NCI-H1417 treated with DMSO at 0.1 percent for 48 hours (cell line): ENCODE measurements at places on chromosomes 1 and 21.

GRCh38 chr1:165666152-165666825 lies 32.1 kb downstream of the ALDH9A1 start:
- no peak for DNase-seq

- DNase-seq = no peak
These were observed 2.3 kb downstream of the ADGRB2 start for GRCh38 chr1:31761883-31762282.

DNA sequence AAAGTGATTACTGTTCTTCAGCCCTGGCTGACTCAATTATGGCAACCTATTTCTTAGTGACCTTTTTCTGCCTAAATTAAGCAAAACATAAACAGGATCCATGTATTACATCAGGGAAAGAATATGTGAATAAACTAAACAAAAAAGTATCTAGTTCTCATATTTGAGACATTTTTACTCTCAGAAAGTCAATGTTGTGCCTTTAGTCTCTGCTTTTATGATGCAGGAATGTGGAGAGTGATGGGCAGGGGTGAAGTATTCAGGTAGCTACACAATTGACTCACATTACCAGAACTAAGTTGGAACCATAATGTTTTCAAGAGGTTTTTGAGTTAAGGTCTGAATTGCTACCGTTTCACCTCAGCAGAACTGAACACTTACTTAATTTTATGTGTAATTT lies 462.7 kb upstream of the CXADR start:
- no peak for DNase-seq

- no peak for DNase-seq
These were observed 32.2 kb upstream of the RPTN start for GRCh38 chr1:152191260-152191659.

DNA sequence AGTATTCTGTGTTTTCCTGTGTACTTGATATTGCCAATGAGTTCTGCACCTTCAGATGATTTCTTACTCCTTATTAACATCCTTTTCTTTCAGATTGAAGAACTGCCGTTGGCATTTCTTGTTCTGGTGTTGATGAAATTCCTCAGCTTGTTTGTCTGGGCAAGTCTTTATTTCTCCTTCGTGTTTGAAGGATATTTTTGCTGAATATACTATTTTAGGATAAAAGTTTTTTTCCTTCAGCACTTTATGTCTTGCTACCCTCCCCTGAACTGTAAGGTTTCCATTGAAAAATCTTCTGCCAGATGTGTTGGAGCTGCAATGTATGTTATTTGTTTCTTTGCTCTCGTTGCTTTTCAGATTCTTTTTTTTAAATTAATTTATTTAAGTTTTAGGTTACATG lies 265.9 kb downstream of the HHAT start:
- no peak for DNase-seq

GRCh38 chr1:118563981-118564951 lies 379.2 kb upstream of the SPAG17 start:
- no peak for DNase-seq

- DNase-seq = no peak
These were observed 3.2 kb downstream of the DPT start for GRCh38 chr1:168725831-168726230.

DNA sequence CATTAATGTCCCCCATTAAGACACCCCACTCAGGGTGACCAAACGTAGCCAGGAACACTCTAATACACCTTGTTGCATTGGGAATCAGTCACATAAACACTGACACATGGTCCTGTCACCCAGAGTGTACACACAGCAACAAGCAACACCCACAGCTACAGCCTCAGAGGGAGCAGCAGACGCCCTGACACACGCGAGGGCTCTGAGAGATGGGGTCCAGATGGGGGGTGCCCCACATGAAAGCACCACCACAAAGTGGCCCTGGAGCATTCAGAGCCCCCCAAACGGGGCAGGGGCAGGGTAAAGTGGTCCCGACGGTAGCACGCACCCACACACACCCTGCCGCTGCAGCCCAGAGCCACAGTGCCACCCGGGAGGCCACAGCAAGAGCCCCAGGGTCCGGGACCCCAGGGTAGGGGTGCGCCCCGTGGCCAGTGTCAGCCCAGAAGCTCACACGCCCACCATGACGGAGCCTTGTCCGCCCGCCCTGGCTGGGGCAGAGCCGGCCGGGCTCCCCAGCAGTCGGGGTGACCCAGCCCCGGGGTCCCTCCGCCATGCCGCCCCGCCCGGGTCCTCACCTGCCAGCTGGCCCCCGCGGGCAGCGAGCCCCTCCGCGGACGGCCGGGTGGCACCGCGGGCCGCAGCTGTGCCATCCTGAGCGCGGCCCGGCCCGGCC lies 47.3 kb downstream of the RAP1GAP start:
- DNase-seq = no peak

DNA sequence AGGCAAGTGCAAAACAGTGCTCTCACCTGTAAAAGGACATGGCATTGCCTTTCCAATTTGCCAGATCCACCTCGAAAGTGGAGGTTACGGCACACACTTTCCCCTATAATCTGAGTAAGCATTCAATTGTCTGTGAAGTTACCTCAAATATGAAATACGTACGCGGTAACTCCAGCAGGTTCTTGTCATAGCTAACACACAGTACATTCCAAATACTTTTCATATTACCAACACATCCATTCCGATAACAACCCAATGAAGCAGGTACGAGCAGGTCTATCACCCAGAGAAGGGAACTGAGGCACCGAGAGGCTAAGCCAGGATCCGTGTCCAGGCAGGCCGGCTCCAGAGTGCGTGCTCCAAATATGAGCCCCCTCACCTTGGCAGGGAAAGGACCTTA lies 46.8 kb upstream of the LPAR3 start:
- DNase-seq = no peak

GRCh38 chr1:172938681-172939080 lies 112.1 kb downstream of the TNFSF18 start:
- no peak for DNase-seq

DNA sequence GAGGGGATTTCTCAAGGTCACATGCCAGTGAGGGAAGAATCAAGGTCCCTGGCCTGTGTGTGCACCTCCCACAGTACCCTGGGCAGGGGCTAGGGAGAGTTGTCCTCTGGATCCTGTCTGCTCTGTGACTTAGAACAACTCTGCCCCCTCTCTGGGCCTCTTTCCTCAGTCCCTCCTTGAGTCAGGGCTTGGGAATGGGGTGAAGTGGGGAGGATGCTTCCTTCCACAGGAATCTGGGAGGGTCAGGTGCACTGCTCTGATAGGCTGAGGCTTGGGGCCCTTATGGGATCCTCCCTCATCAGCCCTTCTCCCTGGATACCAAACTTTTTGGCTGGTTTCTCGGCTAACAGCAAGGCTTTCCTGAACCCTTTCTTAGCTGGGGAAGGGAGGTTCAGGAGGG lies 2.5 kb downstream of the TRNP1 start:
- no peak for DNase-seq

GRCh38 chr1:44424747-44425146 lies 19.7 kb downstream of the RNF220 start:
- DNase-seq = no peak

- DNase-seq = no peak
These were observed 55.2 kb downstream of the PUM1 start for GRCh38 chr1:31010086-31010989.

DNA sequence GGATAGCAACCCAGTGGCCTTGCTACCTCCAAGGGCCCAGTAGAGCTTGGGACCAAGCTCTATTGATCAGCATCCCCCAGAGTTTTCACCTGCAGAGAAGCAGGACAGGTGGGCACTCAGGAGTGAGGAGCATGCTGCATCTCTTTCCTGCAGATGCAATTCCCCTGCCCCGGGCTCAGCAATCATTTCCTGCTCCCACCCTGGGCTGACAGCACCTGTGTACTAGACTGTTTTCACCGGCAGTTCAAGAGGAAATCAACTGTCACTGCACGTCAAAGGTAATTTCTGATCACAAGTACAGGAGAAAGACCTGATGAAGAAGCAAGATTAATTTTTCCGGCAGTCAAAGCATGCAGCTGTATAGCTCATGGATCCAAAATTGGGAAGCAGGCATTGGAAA lies 8.8 kb upstream of the NT5C1A start:
- no peak for DNase-seq

DNA sequence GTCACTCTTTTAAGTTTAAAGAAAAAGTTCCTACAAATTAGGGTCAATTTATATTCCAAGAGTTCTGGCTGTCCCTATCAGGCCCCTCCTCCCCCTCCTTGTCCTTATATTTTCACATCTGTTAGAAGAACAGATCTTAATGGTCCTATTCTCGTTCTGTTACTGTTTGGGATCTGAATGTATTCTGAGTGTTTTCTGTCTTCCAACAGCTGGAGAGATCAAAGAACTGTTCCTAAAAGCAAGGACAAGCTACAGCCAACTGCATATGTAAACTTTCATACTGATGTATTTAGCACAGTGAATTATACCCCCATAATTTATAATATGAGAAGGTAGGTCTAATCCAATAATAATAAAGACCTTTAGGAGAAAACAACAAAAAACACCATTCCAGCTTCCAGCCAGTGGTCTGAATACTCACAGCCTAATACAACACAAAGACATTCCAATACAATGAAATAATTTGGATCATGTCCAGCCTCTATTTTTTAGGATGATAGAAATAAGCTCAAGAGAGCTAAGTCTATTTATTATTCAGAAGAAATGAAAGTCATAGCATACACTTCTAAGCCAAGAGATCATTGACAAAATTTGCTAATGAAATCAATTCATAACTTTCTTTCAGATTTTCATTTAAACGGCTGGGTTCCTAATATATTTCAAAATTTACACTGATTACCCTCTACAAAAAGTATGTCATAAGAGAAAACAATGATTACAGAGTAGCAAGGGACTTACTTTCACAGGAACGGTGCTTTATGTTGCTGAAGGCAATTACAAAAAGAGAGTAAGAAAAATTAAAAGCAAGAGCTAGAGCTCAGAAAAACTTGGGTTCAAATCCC lies 25.3 kb downstream of the WLS start:
- DNase-seq = no peak

DNA sequence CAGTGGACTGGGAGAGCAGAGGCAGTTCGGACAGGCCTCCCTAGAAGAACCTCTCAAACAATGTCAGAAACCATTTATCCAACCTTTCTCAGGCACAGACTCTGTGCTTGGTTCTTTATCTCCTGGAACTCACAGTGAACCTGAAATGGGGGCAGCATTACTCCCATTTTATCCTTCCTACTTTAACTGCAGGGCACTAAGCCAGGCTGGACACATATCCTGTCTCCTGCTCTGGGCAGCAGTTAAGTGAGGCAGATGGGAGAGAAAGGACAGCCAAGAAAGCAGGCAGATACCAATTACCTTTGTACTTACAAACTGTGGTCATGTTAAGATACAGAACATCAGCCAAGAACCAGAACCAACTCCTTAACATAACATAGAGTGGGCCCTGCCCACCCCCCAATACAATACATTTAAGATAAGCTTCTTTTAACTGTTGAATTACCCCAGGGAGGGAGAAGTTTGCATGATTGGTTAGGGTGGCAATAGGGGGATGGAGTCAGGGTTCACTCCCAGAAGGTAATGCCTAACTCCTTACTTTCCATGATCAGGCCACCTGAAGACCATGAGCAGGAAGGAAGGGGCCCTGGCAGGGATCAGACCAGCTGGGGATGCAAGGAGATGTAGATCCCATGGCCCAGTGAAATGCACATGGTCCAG lies 10.9 kb downstream of the KDF1 start:
- no peak for DNase-seq

- no peak for DNase-seq
These were observed 848 bp upstream of the APOBEC4 start for GRCh38 chr1:183653876-183654451.

GRCh38 chr1:195462646-195463045 lies 1145.6 kb downstream of the KCNT2 start:
- no peak for DNase-seq

GRCh38 chr1:192749349-192749748 lies 59.5 kb upstream of the RGS2 start:
- DNase-seq = no peak

GRCh38 chr1:183097438-183098051 lies 74.3 kb downstream of the LAMC1 start:
- no peak for DNase-seq

DNA sequence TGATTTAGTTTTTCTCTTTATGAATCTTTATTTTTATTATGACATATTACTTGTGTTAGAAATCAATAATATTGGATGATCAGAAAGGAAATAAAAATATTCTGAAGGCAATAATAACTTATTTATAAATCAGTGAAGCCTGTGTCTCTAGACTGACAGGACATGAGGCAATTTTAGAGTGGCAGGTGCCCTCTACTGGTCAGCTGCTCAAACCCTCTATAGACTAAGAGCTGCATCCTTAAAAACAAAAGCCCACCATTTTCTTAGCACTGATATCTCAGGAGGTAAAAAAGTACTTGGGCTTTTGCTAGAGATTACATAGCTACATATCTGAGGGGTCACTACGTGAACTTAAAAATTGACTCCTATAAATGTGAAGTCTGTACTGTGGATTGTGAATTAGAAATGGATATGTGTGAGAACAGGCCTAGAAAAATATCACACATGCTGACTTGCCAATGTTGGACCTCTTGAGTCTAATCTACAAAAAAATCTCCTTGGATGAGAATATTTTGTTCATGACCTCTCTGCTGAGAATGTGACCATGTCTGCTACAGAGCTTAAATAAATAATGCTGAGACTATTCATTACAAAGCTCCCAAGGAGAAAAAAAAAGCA lies 597.9 kb upstream of the ADAMTS5 start:
- DNase-seq = peak; percentile 25

GRCh38 chr1:240094041-240094722 lies 2.5 kb downstream of the FMN2 start:
- DNase-seq = no peak

GRCh38 chr1:75630004-75630594 lies 19.2 kb upstream of the SLC44A5 start:
- no peak for DNase-seq

DNA sequence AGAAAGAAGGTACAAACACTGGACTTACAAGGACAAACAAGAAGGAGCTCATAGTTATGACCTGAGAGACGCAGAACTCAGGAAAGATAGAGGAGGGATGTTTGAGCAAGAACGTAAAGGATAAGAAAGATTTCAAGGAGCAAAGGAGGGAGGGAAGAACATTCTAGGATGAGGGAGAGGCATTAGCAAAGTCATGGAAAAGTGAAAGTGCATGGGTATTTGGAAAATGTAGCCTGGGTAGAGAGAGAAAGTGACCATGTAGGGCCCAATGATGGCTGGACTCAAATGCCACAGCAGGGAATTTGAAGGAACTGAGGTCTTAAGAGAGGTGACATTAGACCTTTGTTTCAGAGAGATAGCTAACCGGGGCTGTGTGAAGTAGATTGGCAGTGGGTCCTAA lies 76.5 kb downstream of the SYT6 start:
- no peak for DNase-seq

- DNase-seq = no peak
These were observed 53.5 kb downstream of the LRRC8B start for GRCh38 chr1:89578151-89578550.
